ENCODE measurements at places on chromosomes 16 and 17.

DNA sequence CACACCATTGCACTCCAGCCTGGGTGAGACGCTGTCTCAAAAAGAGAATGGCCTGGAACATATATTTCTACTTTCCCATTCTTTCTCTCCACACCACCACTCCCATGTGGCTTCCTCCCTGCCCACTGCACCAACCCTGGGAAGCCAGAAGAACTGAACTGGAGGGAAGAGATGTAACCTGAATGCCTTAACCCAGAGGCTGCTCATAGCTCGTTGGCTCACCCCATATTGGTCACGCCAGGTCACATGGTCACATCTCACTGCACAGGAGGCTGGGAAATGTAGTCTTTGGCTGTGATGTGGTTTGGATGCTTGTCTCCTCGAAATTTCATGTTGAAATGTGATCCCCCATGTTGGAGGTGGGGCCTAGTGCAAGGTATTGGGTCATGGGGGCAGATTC, 5.9 kb upstream of the DNAH17 start:
- no peak for DNase-seq

- DNase-seq, result no peak
Observed at GRCh38 chr17:8062807-8063483, 24.1 kb downstream of the ALOX15B start.

GRCh38 chr16:77786186-77786847, 2.0 kb upstream of the VAT1L start:
- no peak for DNase-seq

GRCh38 chr17:50058296-50058953, 2.5 kb downstream of the ITGA3 start:
- DNase-seq, result no peak

GRCh38 chr17:12553625-12554024, 112.1 kb upstream of the MYOCD start:
- DNase-seq, result no peak

DNA sequence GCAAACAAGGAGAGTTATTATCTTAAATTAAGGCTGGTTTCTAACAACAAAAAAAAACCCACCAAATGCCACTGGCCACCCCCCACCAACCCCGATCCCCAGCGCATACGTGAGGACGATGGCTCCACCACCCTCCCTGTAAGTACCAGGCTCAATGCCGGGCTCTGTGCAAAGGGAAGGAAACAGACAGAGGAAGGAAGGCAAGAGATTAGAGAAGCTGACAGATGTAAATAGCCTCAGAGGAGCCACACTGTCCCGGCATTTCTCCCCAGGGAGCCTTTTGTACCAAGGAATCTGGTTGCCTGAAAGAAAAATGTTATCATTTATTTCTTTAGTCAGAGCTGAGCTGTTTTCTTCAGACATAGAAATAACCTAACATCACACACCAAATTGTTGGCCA, 13.1 kb downstream of the SOST start:
- DNase-seq, result no peak

- no peak for DNase-seq
Observed at GRCh38 chr17:75623386-75623785, 9.8 kb upstream of the SMIM5 start.

DNA sequence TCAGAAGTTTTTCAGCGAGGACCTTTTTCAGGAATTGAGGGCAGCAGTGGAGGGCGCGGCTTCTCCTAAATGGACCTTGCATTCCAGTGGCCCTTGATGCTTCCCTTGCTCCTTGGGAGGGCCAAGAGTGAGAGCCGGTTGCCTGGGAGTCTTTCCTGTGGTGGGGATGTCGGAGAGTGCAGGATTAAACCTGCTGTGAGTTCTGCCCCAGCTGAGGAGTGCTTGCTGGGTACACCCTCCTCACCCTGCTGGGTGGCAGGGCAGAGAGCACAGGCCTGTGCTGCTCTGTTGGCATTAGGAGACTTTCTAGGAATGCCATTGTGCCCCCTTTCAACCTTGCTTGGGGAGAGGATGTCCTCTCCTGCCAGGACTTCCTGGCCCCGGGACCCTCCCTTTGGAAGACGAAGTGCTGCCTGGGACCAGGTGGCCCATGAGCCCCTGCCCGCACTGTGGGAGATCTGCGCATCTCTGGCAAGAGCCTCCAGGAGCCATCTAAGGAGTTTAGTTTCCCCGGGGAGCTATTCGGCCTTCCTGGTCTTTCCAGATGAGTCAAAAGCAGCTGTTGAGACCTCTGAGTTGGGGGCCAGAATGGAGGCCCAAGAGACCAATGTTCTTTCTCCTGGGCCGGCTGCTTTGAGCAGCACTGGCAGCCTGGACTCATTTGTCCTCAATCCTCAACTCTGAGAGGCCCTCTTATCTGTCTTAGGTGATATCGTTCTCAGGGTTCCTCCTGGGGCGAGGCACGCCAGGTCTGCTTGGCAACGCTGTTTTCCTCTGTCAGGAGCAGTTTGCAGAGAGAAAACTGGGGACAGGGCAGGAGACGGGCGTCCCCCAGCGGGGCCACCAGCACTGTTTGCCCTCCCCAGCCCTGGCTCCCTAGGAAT, 5.6 kb downstream of the LLGL2 start:
- DNase-seq, result no peak

GRCh38 chr17:14859542-14859941, 405.6 kb downstream of the PMP22 start:
- DNase-seq, result no peak

DNA sequence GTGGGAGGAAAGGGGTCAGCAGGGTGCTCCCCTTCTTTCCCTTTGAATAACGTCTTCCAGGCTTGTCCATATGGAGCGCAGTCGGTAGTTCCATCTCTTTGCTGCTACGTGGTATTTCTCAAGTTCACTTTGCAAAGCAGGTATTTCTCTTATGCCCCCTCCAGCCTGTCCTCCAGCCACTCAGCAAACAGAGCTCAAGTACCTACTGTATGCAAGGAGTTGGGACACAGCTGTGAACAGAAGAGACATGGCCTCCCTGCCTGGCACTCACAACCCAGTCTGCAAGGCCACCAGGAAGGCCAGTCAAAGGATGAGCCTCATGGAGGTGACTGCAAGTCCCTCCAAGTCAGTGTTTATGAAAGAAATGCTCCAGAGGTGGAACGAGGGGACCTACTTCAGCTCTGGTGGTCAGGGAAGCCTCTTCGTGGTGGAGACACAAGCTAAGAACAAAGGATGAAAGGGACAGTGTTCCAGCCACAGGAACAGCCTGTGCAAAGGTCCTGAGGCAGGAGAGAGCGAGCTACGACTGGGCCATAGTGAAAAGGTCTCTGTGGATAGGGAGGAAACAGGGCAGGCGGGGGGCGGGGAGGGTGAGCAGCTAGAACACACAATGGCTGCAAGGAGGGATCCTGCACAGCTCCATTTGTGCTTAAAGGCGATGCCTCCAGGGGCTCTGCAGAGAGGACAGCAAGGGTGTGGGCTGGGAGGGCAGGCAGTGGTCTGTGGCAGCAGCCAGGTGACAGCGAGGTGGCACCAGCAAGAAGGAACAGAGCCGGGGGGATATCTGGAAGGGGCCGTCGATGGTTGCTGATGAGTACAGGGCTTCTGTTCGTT, 32.6 kb downstream of the PPL start:
- DNase-seq, result no peak

DNA sequence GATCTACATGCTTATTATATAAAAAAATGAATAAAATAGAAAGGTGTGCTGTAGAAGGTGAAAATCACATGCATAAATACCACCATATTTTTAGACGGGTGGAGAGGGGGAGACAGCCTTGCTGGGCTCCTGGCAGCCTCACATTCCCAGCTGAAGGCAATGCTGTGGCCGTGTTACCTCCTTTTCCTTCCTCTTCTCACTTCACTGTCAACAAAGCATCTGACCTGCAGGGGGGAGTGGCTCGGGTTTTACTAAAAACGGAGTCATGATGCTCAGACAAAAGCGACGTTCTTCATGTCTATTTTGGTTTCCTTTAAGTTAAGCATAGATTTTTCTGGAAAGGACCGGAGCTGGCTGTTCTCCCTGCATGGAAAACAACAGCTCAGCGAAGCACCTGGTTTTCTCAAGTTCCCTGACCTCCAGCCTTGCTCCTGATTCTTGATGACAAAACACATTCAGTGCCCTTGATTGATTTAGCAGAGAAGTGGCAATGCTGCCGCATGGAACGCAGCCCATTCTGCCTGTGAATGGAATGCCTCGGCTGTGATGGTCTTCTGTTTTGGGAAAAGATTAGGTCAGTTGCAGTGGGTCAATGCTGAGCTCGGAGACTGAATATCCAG, 5.5 kb upstream of the RPTOR start:
- DNase-seq, result no peak

- no peak for DNase-seq
Observed at GRCh38 chr17:28142305-28142704, 99.8 kb downstream of the NLK start.

DNA sequence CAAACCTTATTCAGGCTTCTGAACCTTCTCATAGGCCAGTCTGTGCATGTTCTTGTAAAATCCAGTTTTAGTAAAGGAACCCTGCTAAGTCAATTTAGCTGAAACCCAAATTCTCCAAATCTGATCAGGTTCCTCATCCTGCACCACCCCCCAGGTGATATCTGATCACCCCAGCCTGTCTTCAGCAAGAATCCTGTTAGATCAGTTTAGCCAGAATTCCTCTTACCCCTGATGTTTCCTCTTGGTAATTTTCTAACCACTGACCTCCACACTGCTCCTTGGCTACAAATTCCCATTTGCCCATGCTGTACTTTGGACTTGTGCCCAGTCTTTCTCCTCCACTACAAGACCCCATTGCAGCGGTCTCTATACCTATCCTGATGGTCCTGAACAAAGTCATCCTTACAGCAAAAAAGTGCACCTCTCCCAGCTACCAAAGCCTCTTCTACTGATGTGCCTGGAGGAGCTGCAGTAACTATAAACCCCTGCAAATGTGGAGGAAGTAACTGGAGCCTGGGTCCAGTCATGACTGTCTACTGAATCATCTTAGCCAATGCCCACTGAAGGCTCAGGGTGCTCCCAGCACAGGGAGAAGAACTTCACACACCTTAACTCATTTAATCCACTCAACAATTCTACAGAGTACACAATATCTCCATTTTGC, 23.8 kb downstream of the TEX14 start:
- no peak for DNase-seq

GRCh38 chr17:6352016-6352415, 82.9 kb downstream of the AIPL1 start:
- no peak for DNase-seq

DNA sequence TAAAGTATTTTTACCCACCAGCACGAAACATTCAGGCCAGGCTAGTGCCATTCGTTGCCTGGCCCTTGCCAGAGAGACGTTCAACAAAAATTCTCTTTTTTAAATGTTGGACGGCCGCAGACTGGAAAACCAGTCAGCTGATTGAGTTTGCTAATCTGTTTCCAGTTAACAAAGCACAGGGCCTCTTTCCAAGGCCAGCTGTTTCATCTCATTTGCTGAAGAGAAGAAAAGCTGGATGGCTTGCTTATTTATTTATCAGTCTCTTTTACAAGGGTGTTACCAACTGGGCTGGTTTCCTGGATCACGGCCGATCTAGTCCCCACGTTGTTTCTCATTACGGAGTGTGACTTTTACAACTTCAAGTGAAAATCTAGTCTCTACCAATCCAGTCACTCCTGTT, 418.7 kb upstream of the DYNLRB2 start:
- no peak for DNase-seq

GRCh38 chr16:89643769-89644300, 13.7 kb downstream of the CHMP1A start:
- DNase-seq, result no peak

DNA sequence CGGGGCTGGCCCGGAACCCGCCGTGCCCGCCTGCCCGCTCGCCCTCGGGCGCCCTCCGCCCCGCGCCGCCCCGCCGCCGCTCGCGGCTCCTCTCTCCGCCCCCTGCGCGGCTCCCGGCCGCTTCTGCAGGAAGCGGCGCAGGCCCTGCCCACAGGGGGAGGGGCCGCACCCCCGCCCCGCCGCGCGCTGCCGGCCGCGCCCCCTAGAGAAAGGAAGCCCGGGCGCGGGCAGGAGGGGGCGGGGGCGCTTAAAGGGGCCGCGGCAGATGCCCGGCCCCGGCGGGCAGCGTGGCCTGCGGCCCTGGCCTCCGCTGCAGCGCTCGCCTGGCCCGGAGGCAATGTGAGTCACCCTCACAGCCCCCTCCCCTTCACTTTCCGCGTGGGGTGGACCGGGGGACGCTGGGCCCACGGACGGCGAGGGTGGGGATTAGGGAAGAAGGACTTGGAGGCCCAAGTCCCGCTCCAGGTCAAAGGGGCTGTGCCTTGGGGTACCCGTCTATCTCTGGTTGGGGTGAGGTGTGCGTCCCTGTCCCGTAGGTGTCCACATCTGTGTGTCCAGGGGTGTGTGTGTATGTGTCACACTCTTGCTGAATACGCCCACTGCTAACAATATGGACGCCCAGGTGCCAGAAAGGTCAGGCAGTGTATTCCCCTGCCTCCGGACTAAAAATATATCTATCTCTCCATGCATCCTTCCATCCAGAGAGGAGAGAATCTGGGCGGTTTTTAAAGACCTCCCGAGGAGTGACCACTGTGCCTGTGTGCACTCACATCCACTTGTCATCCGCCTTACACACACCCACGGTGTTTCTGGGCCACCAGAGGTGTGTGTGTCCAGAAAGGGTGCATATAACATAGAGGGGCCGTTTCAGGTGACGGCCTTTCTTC, at the start of gene GIT1:
GIT1 (minus strand) TSS at position 125 of the 887 bp plus-strand sequence. CDS start 270 bp downstream, outside the sequence.
- DNase-seq, result peak; percentile 79

DNA sequence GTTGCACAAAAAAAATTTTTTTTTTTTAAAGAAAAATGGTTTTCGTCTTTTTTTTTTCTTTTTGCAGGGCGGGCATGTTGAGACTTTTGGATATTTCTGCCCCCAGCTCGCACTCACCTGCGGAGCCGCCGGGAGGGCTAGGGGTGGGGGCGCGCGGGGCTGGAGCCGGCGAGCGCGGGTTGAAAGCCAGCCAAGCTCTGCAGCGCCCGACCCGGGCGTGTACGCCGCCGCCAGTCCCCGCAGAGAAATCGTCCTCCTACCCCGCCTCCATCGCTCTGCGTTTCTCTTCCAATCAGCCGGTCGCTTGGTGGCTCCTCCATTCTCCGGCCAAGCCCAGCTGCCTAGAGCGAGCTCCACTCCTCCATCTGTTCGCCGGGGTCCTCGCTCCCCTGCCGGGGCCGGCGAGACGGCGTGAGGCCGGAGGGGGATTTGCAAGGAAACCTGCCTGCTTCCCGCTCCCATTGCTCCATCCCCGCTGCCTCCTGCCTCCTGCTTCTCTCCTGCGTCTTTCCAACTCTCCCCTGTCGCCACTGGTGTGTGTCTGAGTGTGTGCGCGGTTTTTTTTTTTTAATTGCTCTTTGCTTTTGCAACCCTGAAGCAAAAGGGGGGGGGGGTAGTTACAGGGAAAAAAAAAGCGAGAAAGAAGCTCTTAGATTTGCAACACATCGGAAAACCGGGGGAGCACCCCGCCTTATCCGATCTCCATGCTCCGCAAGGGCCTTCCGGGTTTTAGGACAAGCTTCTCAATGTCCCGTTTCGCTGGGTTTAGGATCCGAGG, 1.8 kb upstream of the UBTF start:
- DNase-seq, result peak; percentile 38

GRCh38 chr17:1229349-1229899, 40.8 kb upstream of the BHLHA9 start:
- no peak for DNase-seq

Data from stimulated activated CD4-positive, alpha-beta T cell treated with anti-CD3 and anti-CD28 coated beads, TNF-alpha, amount 100 ng/mL, for 1 hour (primary cell).